ENCODE measurements at places on chromosomes 1 and 21.

DNA sequence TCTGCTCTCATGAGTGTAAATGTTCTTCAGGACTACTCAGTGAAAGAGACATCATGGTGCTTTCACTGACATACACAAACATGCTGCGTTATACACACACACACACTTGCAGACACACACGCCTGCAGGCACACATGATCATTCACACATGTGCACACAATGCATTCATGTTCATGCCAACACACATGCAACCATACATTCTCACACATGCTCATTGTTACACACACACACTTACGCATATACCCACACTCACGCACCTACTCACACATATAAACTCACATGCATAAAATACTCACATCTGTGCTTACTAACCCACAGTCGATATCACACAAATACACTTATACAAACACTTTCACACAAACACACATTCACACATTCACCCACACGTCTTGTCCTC is 241.6 kb downstream of the LMX1A start:
- no peak for DNase-seq

- no peak for DNase-seq
These were observed 16.8 kb upstream of the ERVH48-1 start for GRCh38 chr21:42942244-42942643.

- DNase-seq, result no peak
These were observed 94.3 kb upstream of the IRF2BP2 start for GRCh38 chr1:234704106-234704887.

DNA sequence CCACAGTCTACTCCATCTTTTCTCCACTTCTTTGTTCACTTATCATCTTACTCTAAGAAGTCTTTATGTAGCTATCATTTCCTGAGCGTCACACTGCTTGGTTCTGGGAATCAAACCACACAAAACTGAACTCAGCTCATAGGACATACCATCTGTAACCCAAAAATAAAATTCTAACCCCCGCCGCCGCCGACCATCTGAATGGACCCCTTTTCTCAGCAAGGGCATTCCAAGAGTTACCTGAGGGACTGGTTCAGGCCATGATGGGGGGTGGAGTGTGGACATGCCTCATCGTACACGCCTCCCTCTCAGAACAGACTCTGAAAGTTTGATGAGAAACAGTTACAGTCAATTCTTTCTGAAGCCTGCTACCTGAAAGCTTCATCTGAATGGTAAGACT is 12.6 kb upstream of the CHI3L2 start:
- no peak for DNase-seq

- no peak for DNase-seq
These were observed 36.8 kb downstream of the RAB3GAP2 start for GRCh38 chr1:220235462-220235861.

GRCh38 chr1:159753386-159753785 is 27.4 kb upstream of the DUSP23 start:
- DNase-seq, result no peak

DNA sequence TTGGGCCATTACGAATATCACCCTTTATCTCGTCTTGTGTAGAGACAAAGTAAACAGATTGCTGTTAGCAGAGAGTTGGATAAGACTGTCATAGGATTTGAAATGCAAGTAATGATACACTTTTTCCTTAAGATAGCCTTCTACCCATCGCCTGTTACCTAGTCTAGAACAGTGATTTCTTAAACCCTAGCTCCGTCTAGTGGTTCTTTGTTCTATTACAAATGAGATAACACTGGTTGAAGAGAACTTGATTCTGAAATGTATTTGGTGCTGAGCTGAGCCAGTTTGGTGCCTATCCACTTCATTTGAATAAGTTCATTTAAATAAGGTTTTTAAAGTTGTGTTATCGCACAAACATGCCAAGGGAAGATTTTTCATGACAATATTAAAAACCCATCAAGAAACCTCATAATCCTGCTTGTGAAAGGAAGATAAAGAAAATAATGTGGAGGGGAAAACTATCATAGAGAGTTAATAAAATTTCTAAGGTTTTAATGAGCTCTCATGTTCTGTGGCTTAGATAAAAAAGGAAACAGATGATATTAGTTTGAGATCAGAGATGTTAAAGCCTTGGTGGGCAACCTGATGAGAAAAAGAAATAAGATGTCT is 1.5 kb upstream of the KCNH1 start:
- DNase-seq, result peak; percentile 83

- no peak for DNase-seq
These were observed 92.8 kb upstream of the HNRNPU start for GRCh38 chr1:244957122-244957521.

DNA sequence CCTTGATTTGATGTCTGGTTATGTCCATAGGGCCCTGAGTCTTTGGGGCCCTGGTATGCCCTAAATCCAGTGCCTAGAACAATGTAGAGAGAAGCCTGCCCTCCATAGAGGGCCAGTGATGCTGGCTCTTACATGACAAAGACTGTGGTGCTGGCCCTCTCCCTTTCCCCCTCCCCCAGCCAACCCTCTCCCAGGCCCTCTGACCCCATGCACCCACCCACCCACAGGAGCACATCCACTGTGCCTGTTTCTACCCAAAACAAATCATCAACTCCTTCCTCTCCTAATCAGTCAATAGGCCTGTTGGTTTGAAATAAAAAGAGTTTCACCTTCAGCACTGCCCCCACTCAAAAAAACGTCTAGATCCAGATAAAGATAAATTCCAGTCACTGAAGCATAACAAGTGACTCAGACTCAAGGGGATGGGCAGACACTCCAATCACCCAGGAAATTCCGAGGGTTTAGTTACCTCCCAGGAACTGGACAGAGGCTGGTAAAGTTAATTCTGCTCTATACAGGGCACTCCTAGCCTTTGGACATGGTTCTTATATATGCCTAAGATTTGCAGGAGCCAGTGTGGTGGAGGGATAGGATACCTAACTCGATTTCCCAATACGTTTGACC is 144.8 kb upstream of the VANGL1 start:
- no peak for DNase-seq

- DNase-seq, result no peak
These were observed 42.0 kb upstream of the COL6A2 start for GRCh38 chr21:46055863-46056281.

DNA sequence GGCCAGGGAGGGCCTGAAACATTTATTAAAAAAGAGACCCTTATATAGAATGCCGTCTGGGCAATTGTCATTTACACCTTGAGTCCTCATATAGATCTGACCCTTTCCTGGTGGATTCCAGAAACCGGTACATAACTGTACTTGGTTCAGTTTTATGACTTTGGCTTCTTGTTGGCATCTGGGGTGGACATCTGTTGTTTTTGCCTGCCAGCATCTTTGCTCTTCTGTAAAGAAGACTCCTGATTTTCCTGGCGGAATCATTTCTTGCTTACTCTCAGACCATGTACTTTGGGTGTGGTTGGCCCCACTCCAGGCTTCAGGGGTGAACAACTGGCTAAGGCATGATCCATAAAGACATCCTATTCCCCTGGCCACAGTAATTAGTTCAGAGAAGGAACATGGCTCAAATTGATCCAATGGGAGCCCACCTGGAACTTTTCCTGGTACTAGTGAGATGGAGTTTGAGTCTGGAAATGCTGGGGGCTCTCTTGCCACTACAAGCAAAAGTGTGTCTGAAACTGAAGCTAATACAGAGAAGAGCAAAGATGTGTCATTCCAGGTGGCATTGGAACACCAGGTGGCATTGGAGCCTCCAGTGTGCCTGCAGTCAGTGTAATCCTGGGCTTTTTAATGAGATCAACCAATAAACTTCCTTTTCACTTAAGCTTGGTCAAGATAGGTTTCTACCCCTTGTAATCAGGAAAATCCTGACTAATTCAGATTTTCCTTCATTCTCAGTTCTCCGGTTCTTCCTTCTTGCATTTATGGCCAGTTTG is 332.5 kb upstream of the CAMK1G start:
- DNase-seq, result peak; percentile 65

DNA sequence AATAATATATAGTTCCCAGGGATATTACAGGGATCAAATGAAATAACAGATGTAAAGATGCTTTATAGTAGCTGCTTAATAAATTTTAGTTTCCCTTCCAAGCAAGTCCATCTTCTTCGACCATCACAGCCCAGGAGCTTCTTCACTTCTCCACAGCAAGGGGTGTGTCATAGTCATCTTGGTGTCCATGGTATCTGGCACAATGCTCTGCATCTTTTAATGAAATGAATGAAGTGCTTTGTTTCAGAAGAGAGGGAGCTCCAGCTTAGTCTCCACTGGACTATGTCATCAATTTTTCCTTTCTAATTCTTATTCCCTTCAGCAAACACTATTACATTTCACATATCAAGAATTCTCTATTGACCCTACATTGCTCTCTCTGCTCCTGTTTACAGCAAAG is 4.9 kb upstream of the MACF1 start:
- DNase-seq, result no peak

- DNase-seq, result peak; percentile 42
These were observed 34.9 kb downstream of the AHDC1 start for GRCh38 chr1:27569088-27569460.

DNA sequence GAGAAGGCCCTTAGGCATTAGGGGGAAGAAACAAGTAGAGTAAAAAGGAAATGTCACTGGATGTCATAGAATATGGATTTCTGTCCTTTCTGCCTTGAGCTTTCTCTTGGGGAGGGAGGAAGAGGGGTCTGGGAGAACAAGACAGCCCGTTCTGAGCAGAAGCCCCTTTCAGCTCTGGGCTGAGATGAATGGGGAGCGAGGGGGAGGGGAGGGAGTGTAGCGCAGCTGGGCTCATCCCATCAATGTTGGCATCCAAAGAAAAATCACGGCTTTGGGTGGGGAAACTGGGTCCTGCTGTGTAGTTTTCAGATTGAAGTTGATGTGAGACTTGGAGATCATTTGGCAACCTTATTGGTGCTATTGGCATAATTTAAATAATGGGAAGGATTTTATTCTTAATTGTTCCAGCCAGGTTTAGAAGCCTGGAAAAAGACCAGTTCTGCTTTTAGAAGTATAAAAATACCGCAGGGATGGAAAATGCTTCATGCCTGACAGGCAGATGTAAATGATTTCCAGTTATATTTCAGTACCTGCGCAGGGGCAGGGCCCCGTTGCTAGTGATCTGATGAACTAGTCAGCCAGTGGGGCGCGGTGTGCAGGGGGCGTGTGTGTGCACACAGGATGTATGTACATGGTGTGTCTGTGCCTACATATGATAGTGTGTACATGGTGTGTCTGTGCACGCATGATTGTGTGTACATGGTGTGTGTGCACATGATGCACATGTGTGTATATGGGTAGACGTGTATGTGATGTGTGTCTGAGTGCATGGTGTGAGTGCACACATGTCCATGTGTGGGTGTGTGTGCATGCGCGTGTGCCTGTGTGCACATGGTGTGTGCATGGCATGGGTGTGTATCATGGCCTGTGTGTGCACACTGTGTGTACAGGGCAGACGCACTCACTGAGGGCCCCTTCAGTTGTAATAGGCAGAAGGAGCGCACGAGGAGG is 36.0 kb downstream of the ABCG1 start:
- DNase-seq, result no peak

DNA sequence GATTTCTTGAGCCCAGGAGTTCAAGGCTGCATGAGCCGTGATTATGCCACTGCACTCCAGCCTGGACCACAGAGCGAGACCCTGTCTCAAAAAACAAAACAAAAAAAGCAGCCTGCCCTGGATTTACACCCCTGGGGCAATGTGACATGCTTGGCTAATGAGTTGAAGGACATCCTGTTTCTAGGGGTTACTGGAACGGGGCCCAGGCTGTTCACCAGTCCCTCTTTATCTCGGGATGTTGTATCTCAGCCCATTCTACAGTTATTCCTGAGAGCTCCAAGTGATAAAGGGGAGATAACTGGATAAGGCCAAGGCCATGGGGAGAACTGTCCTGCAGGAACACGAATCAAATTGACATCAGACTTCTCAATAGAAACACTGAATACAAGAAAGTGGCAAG is 21.7 kb upstream of the S100A2 start:
- no peak for DNase-seq

GRCh38 chr1:197510691-197511378 is 242.8 kb downstream of the CRB1 start:
- no peak for DNase-seq
